Hematopoietic multipotent progenitor cell (in vitro differentiated cells): ENCODE measurements at places on chromosomes 16 and 17. TPM values are rescaled to one million over a fixed set of nuclear protein-coding genes. Genes with fewer than 3 reads are reported as not detected.

GRCh38 chr16:69123910-69124309 lies 8.5 kb downstream of the CHTF8 start:
- DNase-seq = peak; percentile 93

- no peak for DNase-seq
These were observed 2.6 kb downstream of the TSPOAP1 start for GRCh38 chr17:58325976-58326468.

GRCh38 chr16:24164416-24164815 lies 91.7 kb upstream of the CACNG3 start:
- no peak for DNase-seq

The SIAH1 gene
- total RNA-seq = 38.5 TPM

The ALOX15B gene
- 5.1 TPM for total RNA-seq
